ENCODE measurements at places on chromosomes 7 and 10.

DNA sequence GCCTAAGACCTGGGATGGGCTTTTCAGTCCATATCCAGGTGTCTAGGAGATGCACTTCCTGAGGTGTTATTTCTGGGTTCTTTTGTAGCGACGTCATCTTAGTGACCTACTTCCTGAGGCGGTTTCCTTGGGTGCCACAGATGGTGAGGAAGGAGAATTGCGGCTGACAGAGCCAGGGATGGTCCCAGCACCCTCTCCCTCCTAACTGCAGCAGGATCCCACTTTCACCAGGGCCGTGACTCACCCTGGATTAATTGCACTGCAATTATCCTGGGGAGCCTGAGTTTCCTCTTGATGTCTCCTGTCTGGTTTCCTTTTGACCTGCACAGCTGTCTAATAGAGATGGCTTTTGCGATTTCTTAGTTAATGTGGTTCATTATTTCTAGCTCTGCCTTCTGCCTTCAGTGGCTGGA lies 271.7 kb downstream of the TCF7L2 start:
- DNase-seq = no peak

DNA sequence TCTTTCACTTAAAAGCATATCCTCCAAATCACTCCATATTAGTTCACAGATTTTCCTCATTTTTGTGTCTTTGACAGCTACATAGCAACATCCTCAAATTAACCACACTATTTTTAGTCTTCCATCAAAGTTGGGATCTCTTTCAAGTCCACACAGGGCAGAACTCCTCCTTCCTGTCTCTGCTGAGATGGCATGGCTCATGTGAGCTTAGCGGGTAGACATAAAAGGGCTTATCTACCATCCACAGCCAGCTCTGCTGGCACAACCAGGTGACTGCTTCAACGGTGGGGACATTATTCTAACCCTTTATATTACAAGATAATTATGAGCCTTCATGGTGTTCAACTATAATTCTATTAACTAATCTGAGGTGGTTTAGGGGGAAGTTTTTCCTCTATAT lies 35.5 kb downstream of the ICA1 start:
- no peak for DNase-seq

DNA sequence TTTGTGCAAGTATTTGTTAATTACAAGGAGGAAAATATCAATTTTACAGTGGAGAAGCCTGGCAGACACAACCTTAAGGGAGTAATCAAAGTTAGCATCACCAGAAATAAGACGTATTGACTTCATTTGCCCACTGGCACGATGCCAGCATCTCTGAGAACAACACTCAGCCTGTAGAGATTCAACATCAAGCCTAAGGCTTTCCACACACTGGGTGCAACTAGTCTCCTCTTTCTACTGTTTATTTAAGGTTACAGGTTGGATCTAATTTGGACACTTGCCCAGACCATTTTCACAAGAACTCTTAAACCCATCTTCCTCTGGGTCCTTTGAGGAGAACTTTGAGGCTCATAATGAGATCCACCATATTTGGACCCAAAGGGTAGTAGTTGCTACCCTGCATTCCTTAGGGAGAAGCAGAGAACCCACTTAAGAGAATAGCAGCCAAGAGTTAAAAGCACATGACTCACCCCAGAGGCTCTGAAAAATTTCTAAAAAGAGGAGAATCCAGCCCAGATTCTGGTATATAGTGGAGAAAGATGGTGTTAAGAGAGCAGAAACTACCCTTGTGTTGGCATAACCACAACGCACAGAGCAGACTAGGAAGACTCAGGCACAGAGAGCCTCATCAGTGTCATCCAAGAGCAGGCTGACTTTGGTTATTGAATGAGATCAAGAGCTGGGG lies 97.3 kb downstream of the CCDC71L start:
- DNase-seq = no peak

- no peak for DNase-seq
Observed at GRCh38 chr10:79098596-79099015, 29.8 kb downstream of the ZMIZ1 start.

GRCh38 chr7:155054761-155055160 lies 15.4 kb upstream of the HTR5A start:
- DNase-seq = no peak

DNA sequence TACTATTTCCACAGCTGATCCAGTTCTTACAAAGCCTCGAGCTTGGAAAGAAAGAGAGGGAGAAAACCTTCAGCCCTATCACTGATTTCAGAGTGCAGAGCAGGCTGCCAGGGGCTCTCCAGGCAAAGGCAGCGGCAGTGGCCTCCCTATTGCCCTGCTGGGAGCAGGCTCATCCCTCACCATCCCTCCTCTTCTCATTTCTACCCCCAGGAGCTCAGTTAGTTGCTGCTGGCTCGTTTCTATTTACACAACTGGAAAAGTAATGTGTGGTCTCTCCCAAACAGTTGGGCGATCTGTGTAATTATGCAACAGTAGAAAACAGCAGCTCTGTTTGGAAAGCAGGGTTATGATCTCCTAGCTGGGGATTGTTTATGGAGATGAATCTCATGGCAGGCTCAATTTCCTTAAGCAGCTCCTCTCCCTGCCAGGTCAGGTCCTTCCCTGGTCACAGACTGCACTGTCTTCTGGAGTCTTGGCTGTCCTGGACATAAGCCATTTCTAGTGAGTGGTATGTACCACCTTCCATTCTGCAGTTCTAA lies 28.7 kb upstream of the TNS3 start:
- no peak for DNase-seq

DNA sequence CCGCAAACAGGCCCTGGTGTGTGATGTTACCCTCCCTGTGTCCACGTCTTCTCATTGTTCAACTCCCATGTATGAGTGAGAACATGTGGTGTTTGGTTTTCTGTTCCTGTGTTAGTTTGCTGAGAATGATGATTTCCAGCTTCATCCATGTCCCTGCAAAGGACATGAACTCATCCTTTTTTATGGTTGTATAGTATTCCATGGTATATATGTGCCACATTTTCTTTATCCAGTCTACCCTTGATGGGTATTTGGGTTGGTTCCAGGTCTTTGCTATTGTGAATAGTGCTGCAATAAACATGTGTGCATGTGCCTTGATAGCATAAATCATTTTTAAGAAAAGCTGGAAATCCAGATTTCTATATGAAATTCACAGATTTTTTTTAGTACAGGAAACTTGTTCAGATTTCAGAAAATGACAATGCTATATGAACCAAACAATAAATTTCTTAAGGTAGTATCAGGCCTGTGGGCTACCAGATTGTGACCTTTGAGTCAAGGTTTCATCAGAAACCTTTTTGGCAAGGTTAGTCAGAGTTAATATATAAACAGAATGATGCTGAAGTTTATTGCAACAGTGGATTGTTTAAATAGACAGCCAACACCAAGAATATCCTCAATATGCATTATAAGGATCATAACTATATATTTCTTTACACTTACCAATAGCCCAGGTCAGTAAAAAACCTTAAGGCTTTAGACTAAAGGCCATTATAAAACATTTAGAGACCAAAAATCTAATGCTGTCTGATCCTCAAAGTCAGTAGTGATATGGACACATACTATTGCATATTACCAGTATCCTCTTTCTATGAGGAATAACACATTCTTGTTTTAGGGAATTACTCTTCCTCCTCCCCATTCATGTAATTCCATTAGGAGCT lies 68.7 kb upstream of the PAPSS2 start:
- DNase-seq = no peak

DNA sequence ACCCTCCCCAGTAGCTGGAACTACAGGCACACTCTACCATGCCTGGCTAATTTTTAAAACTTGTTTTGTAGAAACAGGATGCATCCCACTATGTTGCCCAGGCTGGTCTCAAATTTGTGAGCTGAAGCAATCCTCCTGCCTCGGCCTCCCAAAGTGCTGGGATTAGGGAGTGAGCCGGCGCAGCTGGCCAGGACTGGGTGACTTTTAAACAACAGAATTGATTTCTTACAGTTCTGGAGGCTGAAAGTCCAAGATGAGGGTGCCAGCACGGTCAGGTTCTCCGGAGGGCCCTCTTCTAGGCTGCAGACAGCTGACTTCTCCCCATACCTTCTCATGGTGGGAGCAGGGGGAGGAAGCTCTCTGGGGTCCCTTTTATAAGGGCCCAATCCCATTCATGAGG lies 75.2 kb upstream of the CHST15 start:
- DNase-seq = peak; percentile 40

GRCh38 chr10:43983856-43984271 lies 335.2 kb upstream of the ZNF32 start:
- DNase-seq = no peak

GRCh38 chr10:125076121-125076825 lies 84.1 kb downstream of the CTBP2 start:
- DNase-seq = no peak

- no peak for DNase-seq
Observed at GRCh38 chr10:99913831-99914235, 95.9 kb downstream of the DNMBP start.

DNA sequence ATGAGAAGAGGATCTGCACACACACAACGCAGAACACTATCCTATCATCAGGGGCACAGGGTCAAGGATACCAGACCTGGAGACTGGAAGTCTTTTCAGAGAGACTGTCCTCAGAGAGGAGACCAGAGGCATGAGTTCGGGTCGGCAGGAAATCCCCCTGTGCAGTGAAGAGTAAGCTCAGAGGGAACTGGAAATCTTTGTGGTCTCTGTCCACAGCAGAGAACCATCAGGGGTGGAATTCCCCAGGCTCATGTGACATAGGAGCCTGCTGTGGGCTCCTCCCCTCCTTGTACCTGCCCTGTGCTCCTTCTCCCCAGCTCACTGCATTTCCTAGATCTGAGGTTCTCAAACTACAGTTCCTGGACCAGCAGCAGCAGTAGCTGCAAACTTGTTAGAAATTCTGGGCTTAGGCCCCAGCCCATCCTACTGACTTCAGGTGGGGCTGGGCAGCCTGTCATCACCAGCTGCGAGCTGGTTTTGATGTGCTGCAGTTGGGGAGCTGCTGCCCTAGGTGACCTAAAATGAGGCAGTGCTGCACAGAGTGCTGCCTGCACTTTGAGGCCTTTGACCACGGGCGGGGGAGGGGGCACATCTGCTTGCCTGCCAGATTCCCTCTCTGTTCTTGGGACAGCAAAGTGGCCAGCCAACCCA lies 2.4 kb downstream of the ZMIZ2 start:
- DNase-seq = no peak

- no peak for DNase-seq
Observed at GRCh38 chr10:73816917-73817729, 5.7 kb upstream of the NDST2 start.

DNA sequence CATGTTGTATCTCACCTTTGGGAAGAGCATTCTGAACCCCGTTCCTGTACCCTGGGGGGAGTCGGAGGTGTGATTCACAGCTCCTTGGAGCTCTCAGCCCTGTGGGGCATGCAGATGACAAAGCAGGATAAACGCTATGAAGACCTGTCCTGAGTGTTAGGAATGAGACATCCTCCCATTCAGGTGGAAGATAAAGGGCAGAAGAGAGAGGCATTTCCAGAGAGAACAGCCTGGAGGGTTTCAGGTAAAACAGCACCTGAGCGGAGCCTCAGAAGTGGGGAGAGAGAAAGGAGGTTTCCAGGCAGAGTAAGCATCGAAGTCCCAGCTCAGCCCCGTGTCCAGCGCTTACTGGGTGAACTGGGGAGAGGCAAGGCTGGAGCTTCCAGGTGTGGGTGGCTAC lies 288.9 kb downstream of the KLF6 start:
- no peak for DNase-seq

DNA sequence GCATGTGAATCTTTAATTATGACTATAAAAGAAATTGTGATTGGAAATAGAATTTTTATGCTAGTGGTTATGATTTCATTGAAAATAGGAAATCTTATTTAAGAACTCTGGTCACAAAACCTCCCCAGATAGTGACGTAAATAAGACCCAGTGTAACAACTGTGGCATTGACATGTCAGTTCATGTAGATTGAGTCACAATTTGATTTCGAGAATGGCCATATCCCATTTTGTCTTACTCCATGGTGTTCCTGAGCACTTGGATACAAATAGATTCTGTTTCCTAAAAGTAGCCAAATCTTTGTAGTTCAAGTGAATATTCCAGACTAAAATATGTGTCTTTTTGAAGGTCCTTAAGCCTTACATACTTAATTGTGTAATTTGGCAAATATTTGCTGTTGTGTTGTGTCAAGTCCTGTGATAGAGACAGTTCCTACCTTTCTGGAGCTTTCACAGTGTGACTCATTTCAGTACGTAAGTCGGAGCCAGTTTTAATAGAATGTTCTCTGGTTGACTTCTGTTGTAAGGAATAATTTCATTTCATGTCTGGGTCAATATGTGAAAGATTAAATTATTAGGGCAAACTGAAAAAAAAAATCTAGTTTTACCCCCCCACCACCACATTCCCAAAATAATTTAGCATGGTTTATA lies 37.1 kb upstream of the TOMM7 start:
- no peak for DNase-seq

- DNase-seq = no peak
Observed at GRCh38 chr10:6563075-6563474, 17.0 kb downstream of the PRKCQ start.

GRCh38 chr7:24786306-24786705 lies 29.0 kb upstream of the GSDME start:
- no peak for DNase-seq

DNA sequence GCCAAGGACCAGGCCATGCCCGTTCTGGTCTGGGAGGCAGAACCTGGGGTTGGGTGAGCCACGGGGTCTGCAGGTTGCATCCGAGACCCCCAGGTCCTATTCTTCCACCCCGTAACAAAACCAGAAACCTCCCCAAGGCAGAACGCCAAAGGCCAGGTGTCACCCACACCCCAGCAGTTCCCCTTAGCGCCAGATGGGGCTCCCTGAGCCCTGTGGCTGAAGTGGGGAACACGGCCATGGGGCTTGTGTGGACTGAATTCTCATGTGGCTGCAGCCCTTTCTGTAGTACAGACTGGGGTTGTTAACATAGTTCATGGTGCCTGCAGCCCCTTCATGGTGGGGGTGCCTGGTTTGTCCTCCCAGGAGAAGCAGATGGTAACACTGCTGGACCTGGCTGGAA lies 10.2 kb downstream of the BRI3 start:
- DNase-seq = no peak

GRCh38 chr7:108526768-108527017 lies 758 bp upstream of the PNPLA8 start:
- no peak for DNase-seq

GRCh38 chr7:2807845-2808772 lies 36.0 kb downstream of the GNA12 start:
- no peak for DNase-seq

GRCh38 chr10:4307910-4308309 lies 518.1 kb upstream of the AKR1E2 start:
- DNase-seq = no peak

- DNase-seq = no peak
Observed at GRCh38 chr7:122363144-122363543, 58.6 kb upstream of the FEZF1 start.

DNA sequence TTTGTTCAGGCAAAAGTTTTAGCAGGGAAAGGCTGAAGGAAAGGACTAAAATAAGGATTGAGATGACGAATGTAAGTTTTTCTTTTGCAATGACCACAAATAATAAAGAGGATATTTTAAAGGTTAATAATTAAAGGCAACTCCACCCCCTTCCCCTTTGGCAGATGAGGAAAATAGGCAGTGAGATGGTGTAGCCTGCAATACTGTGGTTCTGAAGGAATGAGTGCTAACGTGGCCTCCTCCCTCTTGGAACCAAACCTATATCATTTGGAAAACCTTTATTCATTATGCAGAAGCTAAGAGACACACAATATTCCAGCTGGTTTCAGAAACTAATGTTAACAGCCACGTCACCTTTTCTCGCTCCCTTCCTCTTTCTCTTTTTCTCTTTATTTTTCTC lies 70.9 kb upstream of the COL1A2 start:
- DNase-seq = no peak

GRCh38 chr7:132361146-132361545 lies 215.1 kb downstream of the PLXNA4 start:
- no peak for DNase-seq

Measured in right atrium auricular region (tissue), 2 donors.